ENCODE measurements at places on chromosomes 11 and 22.

- no peak for DNase-seq
Measured at GRCh38 chr11:17268902-17269301, 7.6 kb upstream of the NUCB2 start.

DNA sequence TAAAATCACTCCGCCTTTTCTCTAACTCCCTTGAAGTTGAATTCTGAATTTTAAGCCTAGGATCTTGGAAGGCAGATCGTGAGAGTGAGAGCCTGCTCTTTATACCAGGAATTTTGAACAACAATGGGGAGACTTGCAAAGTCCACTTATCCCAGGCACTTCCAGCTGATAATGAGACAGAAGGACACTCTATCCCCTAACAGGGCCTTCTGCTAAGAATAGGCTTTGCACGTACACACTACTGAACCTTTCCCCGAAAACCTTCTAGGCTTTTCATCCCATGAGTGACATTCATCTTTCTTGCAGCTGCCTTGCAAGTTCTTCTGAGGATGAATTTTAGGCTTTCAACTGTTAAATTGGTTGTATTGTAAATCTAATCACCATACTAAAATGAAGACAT is 44.0 kb upstream of the WT1 start:
- no peak for DNase-seq

GRCh38 chr11:59787255-59787588 is 23.4 kb downstream of the MRPL16 start:
- no peak for DNase-seq

DNA sequence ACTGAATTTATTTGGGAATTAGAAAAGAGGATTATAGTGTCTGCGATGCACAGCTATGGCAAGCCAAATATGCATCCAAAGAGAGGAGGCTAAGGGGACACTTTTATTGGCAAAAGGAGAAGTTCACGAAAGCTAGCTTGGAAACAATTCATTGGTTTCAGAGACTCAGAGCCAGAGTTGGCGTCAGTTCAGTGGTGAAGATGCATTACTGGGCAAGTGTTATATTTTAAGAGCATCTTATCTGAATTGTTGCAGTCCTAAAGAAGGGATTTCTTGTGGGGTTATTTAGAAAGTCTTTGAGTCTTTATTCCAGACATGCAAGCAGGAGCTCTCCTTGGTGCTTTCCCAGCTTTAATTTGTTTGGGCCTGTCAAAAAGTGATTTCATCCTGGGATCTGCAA is 15.0 kb downstream of the CLDN5 start:
- no peak for DNase-seq

GRCh38 chr11:120343429-120343828 is 7.2 kb downstream of the ARHGEF12 start:
- no peak for DNase-seq

- DNase-seq, result no peak
Measured at GRCh38 chr11:14041040-14041439, 78.5 kb downstream of the SPON1 start.

DNA sequence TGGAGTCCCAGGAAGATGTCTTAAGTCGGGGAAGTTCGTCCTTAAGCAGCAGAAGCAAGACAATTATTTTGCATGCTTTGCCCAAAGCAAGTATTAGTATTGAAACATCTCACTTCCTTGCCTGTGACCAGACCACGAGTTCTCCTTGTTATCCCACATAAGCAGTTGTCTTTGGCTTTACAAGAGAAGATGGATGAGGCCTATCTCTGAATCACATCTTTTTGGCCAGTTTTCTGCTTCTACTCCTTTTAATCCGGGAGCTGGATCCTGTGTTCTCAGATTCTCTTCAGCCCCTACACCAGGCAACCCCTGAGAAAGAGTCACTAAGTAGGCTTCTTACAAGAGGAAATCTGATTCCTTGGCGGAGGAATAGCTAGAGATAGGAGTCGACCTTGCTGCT is 2.1 kb downstream of the SYT9 start:
- DNase-seq, result no peak

DNA sequence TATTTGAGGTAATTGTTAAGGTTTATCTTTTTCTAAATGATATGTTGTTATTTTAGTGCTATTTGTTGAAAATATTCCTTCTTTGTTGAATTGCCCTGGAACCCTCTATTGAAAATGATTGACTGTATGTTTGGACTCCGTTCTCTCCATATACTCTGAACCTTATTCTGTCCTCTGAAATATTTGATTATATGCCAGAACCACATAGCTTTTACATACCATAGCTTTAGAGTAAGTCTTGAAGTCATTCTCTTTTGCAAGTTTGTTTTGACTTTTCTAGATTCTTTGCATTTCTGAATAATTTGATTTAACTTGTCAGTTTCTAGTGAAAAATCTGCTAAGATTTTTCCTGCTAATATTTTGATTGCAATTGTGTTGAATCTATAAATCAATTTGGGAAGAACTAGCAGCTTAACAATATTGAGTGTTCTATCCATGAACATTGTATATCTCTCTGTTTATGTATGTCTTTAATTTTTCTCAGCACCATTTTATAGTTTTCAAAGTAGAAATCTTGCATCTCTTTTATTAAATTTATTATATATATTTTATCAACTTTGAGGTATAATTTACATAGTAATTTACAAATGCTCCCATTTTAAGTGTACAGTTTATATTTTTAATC is 51.7 kb upstream of the PITPNB start:
- peak; percentile 29 for DNase-seq

DNA sequence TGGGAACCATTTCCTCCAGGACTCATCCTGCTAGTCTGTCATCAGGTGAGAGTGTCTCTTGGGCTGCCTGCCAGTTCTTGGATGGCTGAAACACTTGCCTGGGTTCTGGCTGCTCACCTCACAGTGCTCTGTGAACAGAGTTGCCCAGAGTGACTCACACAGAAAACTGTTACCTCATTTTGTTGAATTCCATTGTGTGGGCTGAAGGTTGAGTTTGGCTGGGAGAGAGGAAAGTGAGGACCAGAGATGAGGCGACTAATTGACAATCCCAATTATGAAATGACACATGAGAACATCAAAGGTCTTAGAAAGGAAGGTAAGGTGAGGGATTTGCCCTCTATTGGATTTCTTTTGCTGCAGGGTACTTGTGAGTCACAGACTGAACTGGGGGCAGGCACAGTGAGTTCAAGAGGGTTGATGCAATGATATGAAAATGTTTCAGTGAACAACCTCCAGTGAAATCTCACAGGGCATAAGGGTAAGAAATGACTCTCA is 20.2 kb upstream of the CALCB start:
- no peak for DNase-seq

GRCh38 chr11:73972187-73972586 is 10.5 kb downstream of the UCP2 start:
- DNase-seq, result no peak

GRCh38 chr11:11958403-11959231 is 49.8 kb downstream of the DKK3 start:
- DNase-seq, result no peak

DNA sequence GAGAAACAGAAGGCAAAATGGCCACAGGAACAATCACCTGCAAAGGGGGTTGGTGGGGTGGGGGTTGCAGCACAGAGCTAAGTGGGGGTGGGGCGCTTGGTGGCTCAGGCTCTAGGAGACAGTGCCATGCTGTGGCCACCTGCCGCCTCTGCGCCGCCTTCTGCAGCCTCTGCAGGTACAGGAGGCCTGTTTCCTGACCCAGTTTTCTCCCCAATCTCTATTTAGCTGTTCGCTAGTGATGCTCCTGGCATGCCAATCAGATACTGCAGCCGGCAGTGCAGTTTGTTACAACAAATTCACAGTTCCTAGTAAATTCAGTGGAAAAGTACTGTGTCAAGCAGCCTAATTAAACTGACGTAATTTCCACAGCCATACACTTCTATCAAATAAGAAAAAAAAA is 106.4 kb downstream of the SERGEF start:
- DNase-seq, result no peak

- DNase-seq, result no peak
Measured at GRCh38 chr11:90911192-90911591, 688.3 kb upstream of the CHORDC1 start.

DNA sequence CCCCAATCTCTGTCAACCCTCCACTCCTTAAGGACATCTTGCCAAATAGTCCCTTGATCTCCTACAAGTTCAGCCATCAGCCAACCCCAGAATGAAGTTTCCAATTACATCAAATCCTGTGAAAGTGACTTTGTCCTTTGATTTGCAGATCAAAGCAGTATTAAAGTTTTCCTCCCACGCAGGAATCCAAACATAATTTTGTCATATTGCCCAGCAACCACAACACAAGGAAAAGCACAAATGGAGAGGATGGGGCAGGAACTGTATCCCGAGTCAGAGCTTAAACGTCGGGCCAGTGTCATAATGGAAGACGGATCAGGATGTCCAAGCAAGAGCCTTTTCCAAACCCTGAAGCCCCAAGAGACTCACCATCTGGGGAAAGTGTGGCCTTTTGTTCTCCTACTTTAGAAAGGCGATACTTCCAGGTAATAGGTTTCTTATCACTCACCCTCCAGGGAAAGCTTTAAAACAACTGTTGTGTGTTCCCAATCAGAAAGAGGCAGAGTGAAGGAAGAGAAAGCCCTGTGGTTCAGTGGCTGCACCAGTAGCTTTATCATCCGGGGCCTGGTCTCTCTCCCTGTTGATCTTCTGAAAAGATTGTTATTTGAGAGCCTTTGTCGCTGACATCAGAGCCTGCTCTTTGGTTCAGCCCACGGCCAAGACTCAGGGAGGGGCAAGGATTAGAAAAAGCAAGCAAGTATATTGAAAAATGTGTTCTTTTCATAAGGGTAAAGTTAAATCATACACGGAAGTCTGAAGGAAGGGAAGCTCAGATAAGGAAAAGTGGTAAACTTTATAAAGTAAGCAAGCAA is 41.7 kb downstream of the EXPH5 start:
- DNase-seq, result no peak

DNA sequence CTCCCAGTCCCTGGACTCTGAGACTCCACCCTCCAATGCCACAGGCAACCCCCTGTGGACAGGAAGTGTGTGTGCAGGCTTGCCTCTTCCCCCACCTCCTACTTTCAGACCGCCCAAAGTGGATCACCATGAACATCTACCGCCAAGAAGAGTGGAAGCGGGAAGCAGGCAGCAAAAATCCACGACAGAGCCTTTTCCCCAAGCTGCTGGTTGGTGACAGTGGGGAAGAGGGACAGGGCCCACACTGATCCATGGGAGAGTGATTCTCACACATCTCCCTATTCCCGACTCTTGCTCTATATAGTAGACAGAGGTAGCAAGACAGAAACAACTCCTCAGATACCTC is 53.4 kb upstream of the SPATA19 start:
- no peak for DNase-seq

GRCh38 chr22:37309211-37310074 is 27.1 kb downstream of the CYTH4 start:
- no peak for DNase-seq

- DNase-seq, result no peak
Measured at GRCh38 chr11:6799402-6799801, at the start of gene OR6A2. Gene OR6A2, minus strand, starts transcription at chr11:6799689. Its CDS starts 3,981 bp downstream, at chr11:6795708.

GRCh38 chr22:43060183-43060582 is 29.0 kb downstream of the TTLL1 start:
- no peak for DNase-seq

DNA sequence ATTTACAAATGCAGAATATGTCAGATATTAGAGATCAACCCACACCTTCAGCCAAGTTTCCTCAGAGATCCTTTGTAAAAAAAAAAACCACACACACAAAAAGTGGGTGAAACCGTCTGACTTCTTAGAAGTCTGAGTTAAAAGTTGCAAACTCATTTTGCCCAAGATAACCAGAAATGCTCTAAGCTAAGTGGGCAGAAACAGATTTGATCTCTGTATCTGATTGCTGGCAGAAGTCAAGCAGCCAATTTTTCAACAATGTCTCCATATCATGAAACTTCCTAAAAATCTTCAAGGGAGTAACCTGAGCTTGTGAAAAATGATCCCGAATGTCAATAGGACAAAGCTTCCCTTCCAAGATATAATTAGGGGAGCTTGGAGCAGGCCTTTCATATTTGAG is 28.6 kb upstream of the ATXN10 start:
- DNase-seq, result no peak

DNA sequence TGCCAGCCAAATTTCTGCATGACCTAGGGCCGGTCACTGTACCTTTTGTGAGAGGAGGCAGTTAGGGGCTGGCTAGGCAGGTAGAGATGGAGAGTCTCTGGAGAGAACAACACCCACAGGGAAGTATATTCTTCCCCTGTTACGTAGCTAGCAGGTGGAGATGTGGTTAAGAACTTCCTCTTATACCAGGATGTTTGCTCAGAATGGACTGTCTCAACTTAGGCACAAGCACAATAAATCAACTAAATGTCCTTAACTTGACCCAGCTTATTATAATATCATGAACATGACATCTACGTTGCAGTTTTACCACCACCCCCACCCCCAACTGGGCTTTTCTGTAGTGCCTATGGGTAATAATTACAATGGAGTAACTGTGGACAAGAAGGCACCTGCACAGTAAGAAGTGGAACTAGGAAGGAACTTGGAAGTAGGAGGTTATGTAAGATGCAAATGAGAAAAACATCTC is 60.7 kb upstream of the MPEG1 start:
- DNase-seq, result no peak

GRCh38 chr11:103550811-103551210 is 441.6 kb downstream of the DYNC2H1 start:
- no peak for DNase-seq

- no peak for DNase-seq
Measured at GRCh38 chr11:79059141-79059540, 381.7 kb downstream of the TENM4 start.

DNA sequence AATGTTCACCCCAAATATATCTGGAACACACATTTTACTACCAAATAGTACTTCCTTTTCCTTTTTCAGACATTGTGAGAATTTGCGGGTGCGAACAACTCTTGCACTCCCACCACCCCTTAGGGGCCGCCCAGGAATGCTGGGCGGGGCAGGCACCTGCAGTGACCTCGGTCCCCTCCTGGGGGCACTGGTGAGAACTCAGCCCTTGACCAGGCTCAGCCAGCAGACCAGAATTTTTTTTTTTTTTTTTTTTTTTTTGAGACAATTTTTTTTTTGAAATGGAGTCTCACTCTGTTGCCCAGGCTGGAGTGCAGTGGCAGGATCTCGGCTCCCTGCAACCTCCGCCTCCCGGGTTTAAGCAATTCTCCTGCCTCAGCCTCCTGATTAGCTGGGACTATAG is 75.8 kb downstream of the ARHGAP8 start:
- DNase-seq, result no peak

GRCh38 chr11:131913267-131913666 is 542.9 kb downstream of the NTM start:
- no peak for DNase-seq

GRCh38 chr11:134244593-134244992 is 8.6 kb downstream of the THYN1 start:
- DNase-seq, result no peak

DNA sequence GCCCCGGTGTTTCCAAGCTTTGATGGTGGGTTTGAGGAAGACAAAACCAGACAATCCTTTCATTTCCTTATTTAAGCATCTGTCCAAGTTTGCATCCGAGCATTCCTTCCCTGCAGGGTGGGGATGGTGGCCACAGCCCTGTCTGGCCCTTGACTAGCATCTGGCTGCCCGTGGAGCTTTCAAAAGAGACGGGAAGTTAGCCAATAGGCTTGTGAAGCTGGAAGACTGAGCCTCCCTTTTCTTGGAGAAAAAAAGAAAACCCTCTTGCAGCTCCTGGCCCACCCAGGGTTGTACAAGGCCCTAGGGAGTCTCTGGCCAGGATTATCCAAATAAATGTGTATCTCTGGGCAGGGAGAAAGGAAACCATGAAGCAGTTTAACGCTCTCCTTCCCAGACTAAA is 60.6 kb downstream of the MICAL2 start:
- DNase-seq, result peak; percentile 75

- DNase-seq, result no peak
Measured at GRCh38 chr11:38448284-38448683, 1850.2 kb upstream of the RAG2 start.

GRCh38 chr11:67486481-67487195 is 3.8 kb downstream of the AIP start:
- DNase-seq, result no peak
